Activated CD4-positive, alpha-beta T cell treated with anti-CD3 and anti-CD28 coated beads, Interleukin-2, amount 10 ng/mL, durations not matched to agents 24 days and 14 days (primary cell): ENCODE measurements at places on chromosomes 1 and 21. TPM values are rescaled to one million over a fixed set of nuclear protein-coding genes. Genes with fewer than 3 reads are reported as not detected.

KMO gene
- total RNA-seq = 0.09 TPM in 1 of 2 replicates, not detected in the other

ITGB2 gene
- total RNA-seq = 265 and 266 TPM in 2 replicates

ADAM30 gene
- total RNA-seq = not detected in 2 replicates

PEF1 gene
- 64.0 and 64.4 TPM in 2 replicates for total RNA-seq

PLPP3 gene
- not detected in 2 replicates for total RNA-seq

OR2L13 gene
- total RNA-seq = not detected in 2 replicates

KCNJ10 gene
- not detected in 2 replicates for total RNA-seq

FGGY gene
- total RNA-seq = 6.2 and 8.1 TPM in 2 replicates

HSD3B2 gene
- total RNA-seq = not detected in 2 replicates

NCMAP gene
- not detected in 2 replicates for total RNA-seq

PRAMEF1 gene
- not detected in 2 replicates for total RNA-seq

GPR25 gene
- total RNA-seq = not detected in 2 replicates

INTS7 gene
- total RNA-seq = 34.4 and 36.8 TPM in 2 replicates

TSPEAR gene
- not detected in 2 replicates for total RNA-seq

OR2AJ1 gene
- total RNA-seq = not detected in 2 replicates

FAM110D gene
- 0.07 and 0.09 TPM in 2 replicates for total RNA-seq

SPRR2F gene
- not detected in 2 replicates for total RNA-seq

BCL10 gene
- total RNA-seq = 25.5 and 27.8 TPM in 2 replicates

JAM2 gene
- 0.33 and 0.36 TPM in 2 replicates for total RNA-seq

SPRR3 gene
- not detected in 2 replicates for total RNA-seq

IL23R gene
- 3.1 and 3.8 TPM in 2 replicates for total RNA-seq

INSRR gene
- 0.68 and 0.71 TPM in 2 replicates for total RNA-seq

PPCS gene
- 44.7 and 48.0 TPM in 2 replicates for total RNA-seq

VTCN1 gene
- total RNA-seq = not detected in 2 replicates

LDLRAD1 gene
- total RNA-seq = not detected in 2 replicates

TAL1 gene
- not detected in 2 replicates for total RNA-seq

GBP6 gene
- total RNA-seq = 0.40 and 0.50 TPM in 2 replicates

LAD1 gene
- total RNA-seq = not detected in 2 replicates

CD160 gene
- total RNA-seq = 0.59 TPM in 1 of 2 replicates, not detected in the other

LENEP gene
- 0.79 and 1.4 TPM in 2 replicates for total RNA-seq

USH2A gene
- not detected in 2 replicates for total RNA-seq

KIF26B gene
- total RNA-seq = 0.02 and 0.07 TPM in 2 replicates

PKLR gene
- 0.09 TPM in 1 of 2 replicates, not detected in the other for total RNA-seq

ACTL8 gene
- total RNA-seq = not detected in 2 replicates

MPC2 gene
- total RNA-seq = 32.2 and 38.9 TPM in 2 replicates

TRIM45 gene
- 0.62 and 0.98 TPM in 2 replicates for total RNA-seq

DHX9 gene
- total RNA-seq = 344 and 355 TPM in 2 replicates

TRIM67 gene
- not detected in 2 replicates for total RNA-seq

TSPAN1 gene
- total RNA-seq = not detected in 2 replicates

SPRR4 gene
- total RNA-seq = not detected in 2 replicates

MATN1 gene
- 0.50 and 0.54 TPM in 2 replicates for total RNA-seq

NR5A2 gene
- total RNA-seq = not detected in 2 replicates

RAVER2 gene
- total RNA-seq = 0.44 and 0.54 TPM in 2 replicates

TIE1 gene
- total RNA-seq = 0.23 and 0.40 TPM in 2 replicates

CELA2B gene
- not detected in 2 replicates for total RNA-seq

TMEM82 gene
- not detected in 2 replicates for total RNA-seq

GOLT1A gene
- not detected in 2 replicates for total RNA-seq

SPRR2G gene
- total RNA-seq = not detected in 2 replicates

KCNN3 gene
- 0.35 and 0.54 TPM in 2 replicates for total RNA-seq

PLA2G2F gene
- total RNA-seq = not detected in 2 replicates

EPHX1 gene
- total RNA-seq = 1.6 and 1.8 TPM in 2 replicates

CFHR2 gene
- total RNA-seq = 0.37 TPM in 1 of 2 replicates, not detected in the other

KRTAP21-2 gene
- not detected in 2 replicates for total RNA-seq

KIF17 gene
- total RNA-seq = not detected in 2 replicates

SAMSN1 gene
- 86.4 and 92.7 TPM in 2 replicates for total RNA-seq
